MCF 10A (cell line): ENCODE measurements at places on chromosomes 12 and 14. TPM values are rescaled to one million over a fixed set of nuclear protein-coding genes. Genes with fewer than 3 reads are reported as not detected.

DNA sequence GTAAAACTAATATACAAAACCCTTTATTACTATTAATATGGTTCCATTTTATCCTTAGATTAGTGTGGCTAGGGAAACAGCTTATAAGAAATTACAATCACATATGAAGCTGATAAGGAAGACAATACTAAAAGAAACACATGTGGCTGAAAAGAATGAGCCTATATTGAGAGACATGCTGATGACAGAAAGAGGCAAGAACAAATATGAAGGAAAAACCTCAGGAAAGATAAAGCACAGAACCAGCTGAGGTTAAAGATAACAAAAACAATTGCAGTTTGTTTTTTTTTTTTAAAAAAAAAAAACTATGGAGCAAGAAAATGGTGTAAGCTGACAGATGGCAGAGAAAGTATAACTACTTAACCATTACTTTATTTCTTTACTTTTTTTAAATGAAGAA is 69.2 kb upstream of the OSBPL8 start:
- no peaks in the 10 kb centered on the region for H3K27me3 ChIP-seq
- H3K4me3 ChIP-seq, result no peak overlapping the region
- no peaks in the 10 kb centered on the region for H3K36me3 ChIP-seq
- no peak for DNase-seq

GRCh38 chr14:76866456-76866855 is 40.2 kb downstream of the LRRC74A start:
- peaks cover 44% of the 10 kb centered on the region for H3K27me3 ChIP-seq
- H3K4me1 ChIP-seq, result no peaks in the 10 kb centered on the region
- DNase-seq, result no peak

GRCh38 chr14:58785701-58786100 is 147.9 kb downstream of the DACT1 start:
- no peak for DNase-seq
- no peaks in the 10 kb centered on the region for H3K4me1 ChIP-seq
- H3K27me3 ChIP-seq, result peaks cover 1% of the 10 kb centered on the region
- no peaks in the 10 kb centered on the region for H3K36me3 ChIP-seq

DNA sequence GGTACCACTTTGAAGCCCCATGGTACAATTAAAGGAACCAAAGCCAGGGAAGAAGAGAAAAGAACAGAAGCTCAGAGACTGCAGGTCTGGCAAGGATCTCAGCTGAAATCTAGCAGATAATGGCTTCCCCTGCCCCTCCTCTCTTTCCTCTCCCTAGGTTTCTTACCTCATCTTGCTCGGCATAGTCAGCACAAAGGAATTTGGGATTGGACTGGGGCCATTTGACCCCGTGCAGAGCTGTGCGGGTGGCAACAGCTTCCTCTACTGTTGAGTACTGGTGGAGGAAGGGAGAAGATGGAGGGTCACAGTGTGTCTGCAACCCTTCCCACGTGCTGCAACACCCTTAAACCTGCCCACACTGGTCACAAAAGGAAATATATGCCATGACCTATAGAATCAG is 4.7 kb upstream of the CDH24 start:
- peak overlapping the region; percentile 42 for H3K27ac ChIP-seq
- no peak overlapping the region for H3K4me3 ChIP-seq
- H3K4me1 ChIP-seq, result peaks cover 39% of the 10 kb centered on the region
- peak; percentile 92 for DNase-seq
- H3K36me3 ChIP-seq, result peaks cover 97% of the 10 kb centered on the region

DNA sequence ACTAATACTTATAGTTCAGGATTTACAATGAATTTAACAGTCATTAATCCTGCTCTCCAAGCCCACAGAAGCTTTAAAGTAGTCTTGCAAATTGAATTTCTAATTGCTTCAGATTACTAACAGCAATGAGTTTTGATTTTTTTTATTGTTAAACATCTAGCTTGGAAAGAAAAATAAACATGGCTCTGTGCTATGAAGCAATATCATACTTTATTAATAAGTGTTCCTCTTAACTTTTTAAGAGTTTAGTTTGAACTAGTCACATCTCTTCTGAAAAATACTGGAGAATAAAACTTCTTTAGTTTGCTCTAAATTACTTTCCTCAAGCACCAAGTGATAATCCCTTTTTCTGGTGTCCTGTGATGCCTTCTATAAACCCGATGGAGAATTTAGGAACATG is 250.2 kb downstream of the TRHDE start:
- H3K36me3 ChIP-seq, result no peaks in the 10 kb centered on the region
- no peak overlapping the region for H3K27ac ChIP-seq
- no peaks in the 10 kb centered on the region for H3K4me1 ChIP-seq
- no peak overlapping the region for H3K4me3 ChIP-seq
- no peak for DNase-seq

DNA sequence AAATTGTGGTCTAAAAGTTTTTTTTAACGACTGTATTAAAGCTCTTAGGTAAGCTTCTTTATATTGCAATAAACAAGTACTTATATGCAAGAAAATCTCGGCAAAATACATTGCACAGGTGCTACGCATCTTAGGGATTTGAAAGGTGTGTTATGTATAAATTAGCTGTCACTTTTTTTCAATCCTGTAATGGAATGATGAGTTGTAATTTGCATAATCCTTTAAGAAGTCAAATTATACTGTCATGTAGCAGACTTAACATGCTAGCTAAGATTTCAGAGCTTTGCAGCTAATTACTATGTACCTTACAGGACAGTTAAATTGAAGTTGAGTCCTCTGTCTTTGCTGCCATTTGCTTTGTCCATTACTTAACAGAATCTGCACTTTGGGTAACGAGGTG is 117.5 kb downstream of the NPAS3 start:
- no peaks in the 10 kb centered on the region for H3K27me3 ChIP-seq
- H3K36me3 ChIP-seq, result no peaks in the 10 kb centered on the region
- H3K27ac ChIP-seq, result no peak overlapping the region

The ATL1 gene
- 3.2 and 3.3 TPM in 2 replicates for total RNA-seq

DNA sequence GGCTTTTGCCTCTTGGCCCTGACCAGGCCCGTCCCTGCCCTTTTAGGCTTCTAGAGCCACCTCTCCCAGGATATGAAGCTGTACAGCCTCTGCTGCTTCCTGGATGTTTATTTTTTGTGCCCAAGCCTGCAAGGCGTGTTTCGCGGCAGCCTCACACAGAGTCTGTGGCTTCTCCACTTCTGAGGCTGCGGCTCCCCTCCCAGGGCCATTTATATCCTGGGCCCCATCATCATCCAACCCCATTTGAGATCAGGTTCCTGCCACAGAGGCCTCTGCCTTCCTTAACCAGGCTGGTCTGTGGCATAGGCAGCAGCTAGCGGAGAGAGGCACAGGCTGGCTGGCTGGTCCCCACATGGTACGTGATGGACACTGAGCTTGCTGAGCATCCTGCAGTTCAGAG is 114.1 kb upstream of the PWP1 start:
- no peaks in the 10 kb centered on the region for H3K27me3 ChIP-seq
- no peak overlapping the region for H3K27ac ChIP-seq
- no peak for DNase-seq

The FIGNL2 gene
- total RNA-seq, result not detected in 2 replicates

DNA sequence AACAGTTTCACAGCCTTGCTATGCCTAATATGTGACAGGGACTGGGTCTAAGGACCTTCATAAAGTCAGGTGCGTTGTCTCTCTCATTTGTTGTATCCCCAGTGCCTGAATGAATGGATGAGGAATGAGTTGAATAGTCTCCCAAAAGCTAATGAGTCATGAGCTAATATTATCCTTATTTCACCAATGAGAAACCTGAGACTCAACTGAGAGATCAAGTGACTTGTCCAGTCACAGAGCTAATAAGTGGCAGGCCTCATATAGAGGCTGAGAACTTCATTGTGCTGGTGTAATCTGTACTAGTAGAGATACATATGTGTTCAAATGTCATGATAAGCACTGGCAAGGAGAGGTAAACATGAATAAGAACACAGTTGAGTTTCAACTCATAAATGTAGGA is 612.4 kb downstream of the NRXN3 start:
- H3K4me3 ChIP-seq, result no peak overlapping the region
- DNase-seq, result peak; percentile 12
- H3K27ac ChIP-seq, result no peak overlapping the region
- no peaks in the 10 kb centered on the region for H3K27me3 ChIP-seq

The DDX23 gene
- 67.8 and 88.4 TPM in 2 replicates for total RNA-seq

The POTEG gene
- total RNA-seq, result not detected in 2 replicates

The KIF5A gene
- total RNA-seq, result 0.56 TPM in 2 replicates

GRCh38 chr14:101114726-101115515 is 211.4 kb upstream of the RTL1 start:
- H3K36me3 ChIP-seq, result no peaks in the 10 kb centered on the region
- H3K27me3 ChIP-seq, result peaks cover 14% of the 10 kb centered on the region
- DNase-seq, result no peak

GRCh38 chr12:98220636-98221035 is 294.8 kb upstream of the TMPO start:
- H3K27me3 ChIP-seq, result peaks cover 80% of the 10 kb centered on the region
- H3K4me1 ChIP-seq, result no peaks in the 10 kb centered on the region
- H3K4me3 ChIP-seq, result no peak overlapping the region
- no peak for DNase-seq
- no peaks in the 10 kb centered on the region for H3K36me3 ChIP-seq

- H3K4me1 ChIP-seq, result no peaks in the 10 kb centered on the region
- no peak overlapping the region for H3K4me3 ChIP-seq
- H3K36me3 ChIP-seq, result peaks cover 7% of the 10 kb centered on the region
- DNase-seq, result no peak
- no peak overlapping the region for H3K27ac ChIP-seq
These were observed 61.6 kb downstream of the SPPL3 start for GRCh38 chr12:120842595-120842994.

DNA sequence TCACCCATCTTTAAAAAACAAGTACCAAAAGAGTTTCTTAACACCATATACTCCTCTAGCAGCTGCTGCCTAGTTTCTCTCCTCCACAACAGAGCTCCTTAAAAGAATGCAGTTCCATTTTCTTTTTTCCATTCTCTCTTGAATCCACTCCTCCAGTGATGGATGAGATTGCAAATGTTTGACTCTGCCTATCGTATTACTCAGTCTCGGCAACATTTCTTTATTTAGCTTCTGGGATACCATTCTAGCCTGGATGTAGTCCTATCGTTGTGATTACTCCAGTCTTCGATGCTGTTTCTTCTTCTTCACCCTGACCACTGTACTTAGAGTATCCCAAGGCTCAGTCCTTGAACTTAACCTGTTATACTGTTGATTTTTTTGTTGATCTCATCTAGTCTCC is 30.8 kb downstream of the CAND1 start:
- peaks cover 15% of the 10 kb centered on the region for H3K4me1 ChIP-seq
- H3K27me3 ChIP-seq, result no peaks in the 10 kb centered on the region
- H3K4me3 ChIP-seq, result no peak overlapping the region
- DNase-seq, result no peak

DNA sequence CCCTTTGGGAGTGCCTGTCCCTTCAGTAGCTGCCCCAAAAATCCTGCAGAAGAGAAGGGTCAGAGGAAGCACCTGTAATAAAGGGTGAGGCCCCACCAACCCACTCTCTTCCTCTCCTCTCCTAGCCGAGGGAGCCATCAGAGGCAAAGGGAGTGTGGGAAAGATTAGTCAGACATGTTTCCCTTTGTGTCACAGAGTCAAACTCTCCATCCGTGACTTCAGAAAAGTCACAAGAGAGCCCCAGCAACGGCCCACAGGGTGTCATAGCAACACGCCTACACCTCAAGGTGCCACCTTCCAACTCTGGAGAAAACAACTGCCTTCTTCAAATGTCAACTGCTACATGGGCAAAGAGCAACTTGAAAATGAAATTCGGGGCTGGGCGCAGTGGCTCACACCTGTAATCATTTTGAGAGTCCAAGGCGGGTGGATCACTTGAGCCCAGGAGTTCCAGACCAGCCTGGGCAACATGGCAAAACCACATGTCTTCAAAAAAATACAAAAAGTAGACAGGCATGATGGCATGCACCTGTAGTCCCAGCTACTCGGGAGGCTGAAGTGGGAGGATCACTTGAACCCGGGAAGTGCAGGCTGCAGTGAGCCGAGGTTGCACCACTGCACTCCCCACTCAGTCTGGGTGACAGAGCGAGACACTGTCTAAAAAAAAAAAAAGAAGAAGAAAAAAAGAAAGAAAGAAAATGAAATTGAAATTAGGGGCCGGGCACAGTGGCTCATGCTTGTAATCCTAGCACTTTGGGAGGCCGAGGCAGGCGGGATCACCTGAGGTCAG is 17.7 kb upstream of the CD27 start:
- H3K27ac ChIP-seq, result no peak overlapping the region
- no peak for DNase-seq
- no peak overlapping the region for H3K4me3 ChIP-seq
- no peaks in the 10 kb centered on the region for H3K27me3 ChIP-seq
- H3K36me3 ChIP-seq, result no peaks in the 10 kb centered on the region

The FAM181A gene
- total RNA-seq, result not detected in 2 replicates

DNA sequence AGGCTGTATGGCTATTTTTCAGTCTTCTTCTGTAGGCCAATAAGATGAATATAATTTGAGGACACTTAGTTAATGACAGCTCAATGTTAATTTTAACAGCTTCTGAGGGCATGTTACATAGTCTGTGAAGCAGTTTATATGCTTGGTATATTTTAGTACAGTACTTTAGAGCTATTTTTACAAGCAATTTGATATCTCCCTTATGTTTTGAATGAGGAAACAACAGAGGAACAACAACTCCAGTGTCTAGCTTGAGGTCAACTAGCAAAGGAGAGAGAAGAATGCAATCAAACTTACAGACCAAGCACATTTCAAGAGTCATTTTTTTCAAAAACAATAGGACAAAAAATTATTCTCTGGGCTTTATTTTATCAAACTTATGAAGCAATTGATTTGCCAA is 469.1 kb upstream of the DCN start:
- no peaks in the 10 kb centered on the region for H3K27me3 ChIP-seq
- H3K4me1 ChIP-seq, result no peaks in the 10 kb centered on the region
- DNase-seq, result no peak
- no peak overlapping the region for H3K27ac ChIP-seq
- H3K36me3 ChIP-seq, result no peaks in the 10 kb centered on the region
- H3K4me3 ChIP-seq, result no peak overlapping the region

DNA sequence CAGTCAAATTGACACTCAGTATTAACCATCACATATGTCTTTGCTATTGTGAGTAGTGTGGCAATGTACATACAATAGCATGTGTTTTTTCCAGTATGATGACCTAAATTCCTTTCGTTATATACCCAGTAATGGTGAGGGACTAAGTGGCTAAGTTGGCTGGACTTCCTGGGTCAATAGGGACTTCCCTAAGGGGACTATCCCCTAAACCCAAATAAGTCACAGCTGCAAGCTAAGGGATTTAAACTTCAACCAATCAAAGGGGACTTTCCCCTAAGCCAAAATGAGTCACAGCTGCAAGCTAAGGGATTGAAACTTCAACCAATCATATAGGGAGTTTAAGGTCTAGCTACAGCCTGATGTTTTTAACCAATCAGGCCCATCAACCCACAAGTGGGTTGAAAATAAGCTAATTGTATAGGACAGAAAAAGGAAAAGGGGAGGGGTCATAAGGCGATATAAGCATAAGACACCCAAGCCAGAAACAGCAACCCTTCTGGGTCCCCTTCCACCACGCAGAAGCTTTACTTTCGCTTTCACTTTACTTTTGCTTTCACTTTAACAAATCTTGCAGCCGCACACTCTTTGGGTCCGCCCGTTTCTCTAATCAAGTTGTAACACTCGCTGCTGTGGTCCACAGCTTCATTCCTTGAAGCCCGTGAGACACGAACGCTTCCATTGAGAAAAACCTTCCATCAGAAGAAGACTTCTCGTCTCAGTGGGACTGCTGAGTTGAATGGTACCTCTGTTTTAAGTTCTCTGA is 404.4 kb downstream of the FLRT2 start:
- H3K27ac ChIP-seq, result peak overlapping the region; percentile 87
- DNase-seq, result peak; percentile 49
- peak overlapping the region; percentile 81 for H3K4me3 ChIP-seq
- H3K36me3 ChIP-seq, result peaks cover 6% of the 10 kb centered on the region
